ENCODE measurements at places on chromosomes 11 and 22. TPM values are rescaled to one million over a fixed set of nuclear protein-coding genes. Genes with fewer than 3 reads are reported as not detected.

DGAT2 gene
- total RNA-seq: not detected

DNA sequence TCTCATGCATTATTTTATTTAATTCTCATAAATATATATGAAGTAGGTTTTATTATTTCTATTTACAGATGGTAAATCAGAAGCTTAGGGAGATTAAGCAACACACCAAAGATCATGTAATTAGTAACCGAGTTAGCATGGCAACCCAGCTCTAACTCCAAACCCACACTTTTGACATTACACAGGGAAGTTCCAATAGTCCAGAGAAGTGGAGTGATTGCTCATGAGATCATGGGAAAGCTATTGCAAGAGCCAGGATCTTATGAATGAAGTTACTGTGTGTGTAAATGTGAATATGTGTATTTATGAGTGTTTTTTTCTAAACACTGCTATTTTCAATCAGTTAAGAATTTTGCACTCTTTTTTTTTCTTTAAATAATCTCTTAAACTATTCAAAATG is 225.8 kb upstream of the KIRREL3 start:
- H3K27ac ChIP-seq: no peak overlapping the region
- H3K4me1 ChIP-seq: no peaks in the 10 kb centered on the region
- no peaks in the 10 kb centered on the region for H3K36me3 ChIP-seq
- no peaks in the 10 kb centered on the region for H3K27me3 ChIP-seq
- no peak for DNase-seq

DNA sequence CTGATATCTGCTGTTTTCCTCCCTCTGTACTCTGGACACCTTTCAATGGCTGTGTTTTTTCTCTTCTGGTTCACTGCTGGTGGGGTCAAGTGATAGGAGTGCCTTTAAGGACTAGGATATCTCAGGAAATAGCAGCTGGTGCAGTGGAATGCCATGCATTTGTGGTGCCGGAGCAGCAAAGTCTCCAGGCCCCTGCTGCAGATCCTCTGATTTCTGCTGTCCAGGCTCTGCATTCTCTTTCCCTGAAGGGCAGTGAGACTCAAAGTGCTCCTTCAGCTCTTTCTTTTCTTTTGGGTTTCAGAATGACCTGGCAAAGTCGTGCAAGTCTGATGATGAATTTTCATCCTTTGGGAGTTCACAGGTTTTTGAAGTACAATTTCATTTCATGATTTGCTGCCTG is 774.3 kb downstream of the FAM181B start:
- no peak for DNase-seq
- no peak overlapping the region for H3K4me3 ChIP-seq
- H3K36me3 ChIP-seq: no peaks in the 10 kb centered on the region
- no peaks in the 10 kb centered on the region for H3K27me3 ChIP-seq

DNA sequence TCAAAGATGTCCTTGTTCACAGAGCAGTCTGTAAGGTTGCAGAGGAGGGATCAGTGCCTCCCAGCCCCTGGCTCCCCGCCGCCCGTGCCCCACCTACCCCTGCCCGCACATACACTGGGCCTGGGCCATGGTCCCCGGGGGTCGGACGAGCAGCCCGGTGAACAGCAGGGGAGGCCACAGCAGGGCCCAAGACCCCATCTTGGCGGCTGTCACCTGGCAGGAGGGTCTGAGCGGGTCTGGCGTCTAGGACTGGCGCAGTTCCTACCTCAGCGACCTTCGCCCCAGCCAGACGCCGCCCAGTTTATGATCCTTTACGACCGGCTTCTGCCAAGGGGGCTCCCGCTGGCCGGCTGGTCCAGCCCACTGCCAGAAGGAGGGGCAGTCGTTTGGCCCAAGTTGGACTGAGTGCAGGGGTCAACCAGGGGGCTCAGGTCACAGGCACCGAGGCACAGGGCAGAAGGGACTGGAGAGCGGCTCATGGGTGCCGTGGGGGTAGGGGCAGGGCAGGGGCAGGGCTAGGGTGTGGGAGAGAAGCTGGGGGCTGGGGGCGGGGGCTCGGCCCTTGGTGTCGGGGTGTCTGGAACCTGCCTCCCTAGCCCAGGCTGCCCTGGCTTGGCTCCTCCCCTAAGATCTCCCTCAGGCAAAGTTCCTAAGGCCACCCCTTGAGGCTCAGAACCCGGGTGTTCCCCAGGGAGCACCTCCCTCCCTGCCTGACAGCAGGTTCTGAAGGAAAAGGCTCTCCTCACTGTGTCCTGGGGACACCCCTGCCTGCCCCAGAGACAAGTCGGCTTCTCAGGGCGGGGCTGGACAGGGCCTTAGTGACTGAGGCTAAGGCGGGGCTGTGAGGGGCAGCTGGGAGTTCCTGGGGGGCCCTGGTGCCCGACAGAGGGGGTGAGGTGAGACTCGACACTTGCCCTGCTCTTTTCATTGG is at the start of gene CDHR5:
TSS of gene CDHR5 (minus strand) at position 251 of the 931 bp plus-strand sequence. CDS start at position 198, 53 bp downstream.
- H3K27ac ChIP-seq: no peak within 1 kb of the TSS
- DNase-seq: no peak
- H3K36me3 ChIP-seq: no peaks in the 10 kb centered on the region
- H3K4me1 ChIP-seq: peaks cover 20% of the 10 kb centered on the region
- no peaks in the 10 kb centered on the region for H3K27me3 ChIP-seq
- no peak within 1 kb of the TSS for H3K4me3 ChIP-seq

DNA sequence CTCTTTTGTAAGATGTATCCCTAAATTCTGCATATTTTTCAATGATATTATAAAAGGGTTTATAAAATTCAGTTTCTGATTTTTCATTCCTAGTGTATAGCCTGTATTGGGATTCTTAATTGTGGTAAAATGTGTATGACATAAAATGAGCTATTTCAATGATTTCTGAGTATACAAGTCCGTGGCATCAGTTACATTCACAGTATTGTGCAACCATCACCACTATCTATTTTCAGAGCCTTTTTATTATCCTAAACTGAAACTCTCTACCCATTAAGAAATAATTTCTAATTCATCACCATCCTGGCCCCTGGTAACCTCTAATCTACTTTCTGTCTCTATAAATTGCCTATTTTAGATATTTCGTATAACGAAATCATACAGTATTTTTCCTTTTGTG is 39.8 kb downstream of the EIF3F start:
- no peak overlapping the region for H3K4me3 ChIP-seq
- no peak for DNase-seq
- H3K27ac ChIP-seq: no peak overlapping the region
- H3K27me3 ChIP-seq: peaks cover 32% of the 10 kb centered on the region
- H3K36me3 ChIP-seq: no peaks in the 10 kb centered on the region

- H3K27ac ChIP-seq: peak overlapping the region; percentile 85
- no peaks in the 10 kb centered on the region for H3K27me3 ChIP-seq
Observed at GRCh38 chr11:36288442-36289225, 590 bp downstream of the COMMD9 start.

- H3K4me3 ChIP-seq: no peak overlapping the region
- no peak overlapping the region for H3K27ac ChIP-seq
- no peaks in the 10 kb centered on the region for H3K4me1 ChIP-seq
- H3K27me3 ChIP-seq: peaks cover 10% of the 10 kb centered on the region
- DNase-seq: peak; percentile 64
Observed at GRCh38 chr11:134654161-134654915, 242.3 kb upstream of the B3GAT1 start.

- no peak overlapping the region for H3K4me3 ChIP-seq
- DNase-seq: no peak
- H3K27me3 ChIP-seq: no peaks in the 10 kb centered on the region
Observed at GRCh38 chr11:78876676-78877075, 302.0 kb upstream of the NARS2 start.

- H3K4me3 ChIP-seq: no peak overlapping the region
- peaks cover 17% of the 10 kb centered on the region for H3K27me3 ChIP-seq
- no peaks in the 10 kb centered on the region for H3K4me1 ChIP-seq
- no peak overlapping the region for H3K27ac ChIP-seq
- peak; percentile 34 for DNase-seq
Observed at GRCh38 chr11:116172851-116173250, 599.9 kb downstream of the BUD13 start.

THAP12 gene
- total RNA-seq: 36.8 TPM

Measured in osteocyte (in vitro differentiated cells).